Stomach (tissue), 19 donors: ENCODE measurements at places on chromosomes 5 and 9. TPM values are rescaled to one million over a fixed set of nuclear protein-coding genes. Genes with fewer than 3 reads are reported as not detected.

The HEMGN gene
- not detected for polyA plus RNA-seq

The MZB1 gene
- polyA plus RNA-seq = 11.1 TPM

DNA sequence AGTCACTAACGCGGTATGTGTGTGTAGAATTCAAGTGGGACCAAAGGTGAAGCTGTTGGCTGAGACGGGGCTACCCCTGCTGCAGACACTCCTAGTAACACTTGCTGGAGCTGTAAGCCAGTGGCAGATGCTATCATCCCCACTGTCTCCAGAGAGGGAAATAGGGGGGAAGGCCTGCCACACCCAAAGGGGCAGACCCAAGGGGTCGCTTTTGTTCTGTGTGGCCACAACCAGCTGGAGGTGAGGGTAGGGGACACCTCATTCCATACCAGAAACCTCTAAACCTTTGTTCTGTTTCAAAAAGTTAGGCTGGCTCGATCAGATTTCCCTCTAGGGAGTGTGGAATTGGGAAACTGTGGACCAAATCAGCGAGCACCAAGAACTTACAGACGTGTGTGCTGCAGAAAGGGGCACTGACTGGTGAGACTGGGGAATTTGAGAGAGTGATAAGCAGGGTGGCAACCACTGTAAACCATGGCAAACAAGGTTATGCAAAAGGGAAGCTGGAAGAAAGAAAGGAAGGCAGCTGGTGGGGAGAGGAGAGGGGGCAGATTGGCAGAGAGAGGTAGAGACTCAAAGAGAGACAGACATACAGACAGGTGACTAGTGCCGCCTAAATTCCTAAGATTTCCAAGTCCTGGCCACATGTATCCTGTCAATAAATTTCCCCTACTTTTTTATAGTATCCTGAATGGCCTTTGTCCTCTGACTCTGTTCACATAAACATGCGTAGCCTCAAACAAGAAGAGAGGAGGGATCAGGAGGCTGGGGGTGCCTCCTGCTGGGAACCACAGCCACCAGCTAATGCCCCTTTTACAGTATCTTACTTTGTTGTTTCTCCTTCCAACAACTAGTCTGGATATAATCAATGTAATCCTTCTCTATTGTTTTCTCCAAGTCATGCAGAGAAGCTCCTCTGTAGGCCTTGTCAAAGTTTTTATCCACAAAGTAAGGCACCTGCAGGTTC, 15.6 kb upstream of the SPATA24 start:
- H3K36me3 ChIP-seq = peaks cover 46% of the 10 kb centered on the region
- no peak overlapping the region for H3K27ac ChIP-seq
- peaks cover 5% of the 10 kb centered on the region for H3K4me1 ChIP-seq
- DNase-seq = no peak
- no peaks in the 10 kb centered on the region for H3K27me3 ChIP-seq

GRCh38 chr5:173623296-173623771, 6.9 kb upstream of the BOD1 start:
- H3K27ac ChIP-seq = no peak overlapping the region
- H3K4me3 ChIP-seq = no peak overlapping the region
- no peak for DNase-seq
- no peaks in the 10 kb centered on the region for H3K4me1 ChIP-seq

- H3K4me3 ChIP-seq = no peak overlapping the region
- no peak overlapping the region for H3K27ac ChIP-seq
- no peaks in the 10 kb centered on the region for H3K36me3 ChIP-seq
- DNase-seq = no peak
These were observed 221.2 kb upstream of the CLINT1 start for GRCh38 chr5:158080112-158080511.

DNA sequence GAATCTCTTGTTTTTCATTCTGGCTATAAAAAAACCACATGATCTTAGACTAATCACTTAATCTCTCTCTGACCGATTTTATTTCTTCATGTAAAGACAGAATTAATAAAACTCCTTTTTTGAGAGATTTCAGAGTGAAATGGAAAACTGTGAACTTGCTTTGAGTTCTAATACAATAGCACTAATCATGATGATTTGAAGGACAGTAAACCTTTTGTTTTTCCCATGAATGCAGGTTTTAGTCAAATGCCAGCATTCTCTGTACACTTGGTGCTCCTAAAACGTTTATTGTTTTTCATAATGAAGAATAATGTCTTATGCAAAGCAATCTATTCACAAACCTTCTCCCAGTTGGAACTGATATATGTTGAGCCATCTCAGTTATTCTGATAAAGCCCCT, 86.8 kb downstream of the SLC24A2 start:
- no peak for DNase-seq
- H3K4me1 ChIP-seq = no peaks in the 10 kb centered on the region
- no peaks in the 10 kb centered on the region for H3K36me3 ChIP-seq
- no peak overlapping the region for H3K27ac ChIP-seq
